ENCODE measurements at places on chromosomes 4 and X.

DNA sequence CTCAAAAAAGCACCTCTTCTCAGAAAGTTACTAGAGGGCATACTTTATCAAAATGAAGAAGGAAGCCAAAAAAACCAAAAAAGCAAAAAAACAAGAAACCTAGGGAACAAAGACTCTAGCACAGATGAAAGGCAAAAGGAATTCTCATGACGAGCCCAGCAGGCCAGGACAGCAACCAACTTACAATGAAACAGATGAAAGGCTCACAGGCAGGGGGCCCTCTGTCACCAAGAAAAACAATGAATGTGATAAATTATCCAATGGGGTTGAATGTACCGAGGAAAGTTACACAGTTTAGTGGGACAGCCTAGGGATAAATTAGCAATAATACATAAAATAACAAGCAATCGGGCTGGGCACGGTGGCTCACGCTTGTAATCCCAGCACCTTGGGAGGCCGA, 79.0 kb downstream of the GPR82 start:
- no peak for DNase-seq

DNA sequence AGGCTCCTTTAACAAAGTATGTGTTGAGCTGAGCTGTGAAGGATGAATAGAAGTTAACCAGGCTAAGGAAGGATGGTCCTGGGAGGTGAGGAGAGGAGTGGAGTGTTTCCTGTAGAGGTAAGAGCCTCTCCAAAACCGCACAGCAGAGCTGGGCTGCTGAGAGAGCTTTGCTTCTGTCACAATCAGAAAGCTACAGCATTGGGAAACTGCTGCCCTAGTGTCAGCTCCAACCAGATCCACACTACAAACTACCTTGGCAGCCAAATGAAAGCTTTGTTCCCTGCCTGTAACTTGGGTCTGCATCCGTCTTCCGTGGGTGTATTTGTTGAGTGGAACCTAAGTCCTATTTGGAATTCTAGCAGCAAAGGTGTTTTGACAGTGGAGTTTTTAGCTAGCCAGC, 91.8 kb downstream of the REPS2 start:
- no peak for DNase-seq

- DNase-seq, result no peak
Measured at GRCh38 chrX:19627081-19627480, 111.8 kb upstream of the MAP3K15 start.

DNA sequence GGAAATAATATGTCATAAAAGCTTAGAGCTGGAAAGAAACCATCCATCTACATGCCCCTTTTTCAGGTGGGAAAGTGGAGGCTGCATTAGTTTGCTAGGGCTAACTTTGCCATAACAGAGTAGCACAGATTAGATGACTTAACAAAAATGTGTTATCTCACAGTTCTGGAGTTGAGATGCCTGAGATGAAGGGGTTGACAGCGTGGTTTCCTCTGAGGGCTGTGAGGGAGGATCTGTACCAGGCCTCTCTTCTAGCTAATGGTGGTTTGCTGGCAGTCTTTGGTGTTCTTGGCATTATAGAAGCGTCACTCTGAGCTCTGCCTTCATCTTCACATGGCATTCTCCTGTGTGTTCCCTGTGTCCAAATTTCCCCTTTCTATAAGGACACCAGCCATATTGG, 2.4 kb downstream of the CHRNA9 start:
- DNase-seq, result no peak

- DNase-seq, result no peak
Measured at GRCh38 chr4:2716236-2716635, 39.9 kb downstream of the TNIP2 start.

- no peak for DNase-seq
Measured at GRCh38 chr4:190019023-190019858, 7.8 kb downstream of the FRG2 start.

DNA sequence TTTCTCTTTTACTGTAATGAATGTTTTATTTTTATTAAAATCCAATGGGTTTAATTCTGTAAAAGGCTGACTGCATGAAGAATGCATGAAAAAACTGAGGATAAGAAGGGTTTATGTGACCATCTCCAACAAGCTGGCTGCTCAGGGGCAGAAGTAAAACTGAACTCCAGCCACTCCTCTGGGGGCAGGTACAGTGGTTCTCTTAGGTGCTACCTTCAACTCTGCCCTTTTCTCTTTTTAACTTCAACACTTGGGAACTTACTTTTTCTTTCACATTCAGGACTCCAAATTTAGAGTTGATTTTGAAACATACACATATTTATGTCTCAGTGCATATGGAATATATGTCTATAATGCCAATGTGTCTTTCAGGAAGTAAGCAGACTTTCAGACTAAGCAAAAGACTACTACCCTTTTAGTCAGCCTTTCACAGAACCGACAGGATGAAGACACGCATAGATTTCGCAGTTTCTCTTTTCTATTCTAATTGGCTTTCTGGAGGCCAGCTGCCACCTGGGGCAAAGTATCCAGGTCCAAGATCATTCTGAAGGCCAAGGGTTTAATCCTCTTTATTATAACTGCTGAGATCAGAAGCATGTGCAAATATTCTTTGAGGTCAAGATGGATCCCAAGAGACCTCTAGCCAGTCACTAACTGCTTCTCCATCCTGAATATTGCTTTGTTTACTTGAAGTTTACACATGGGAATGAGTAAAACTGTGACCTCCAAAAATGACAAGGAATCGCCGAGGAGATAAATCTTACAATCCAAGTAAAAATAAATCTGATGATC, 30.7 kb downstream of the HS3ST1 start:
- no peak for DNase-seq

- DNase-seq, result no peak
Measured at GRCh38 chr4:89434364-89434988, 126.9 kb upstream of the GPRIN3 start.

- no peak for DNase-seq
Measured at GRCh38 chr4:7630568-7631287, 196.0 kb upstream of the PSAPL1 start.

- no peak for DNase-seq
Measured at GRCh38 chrX:16239211-16239610, 71.9 kb downstream of the MAGEB17 start.

DNA sequence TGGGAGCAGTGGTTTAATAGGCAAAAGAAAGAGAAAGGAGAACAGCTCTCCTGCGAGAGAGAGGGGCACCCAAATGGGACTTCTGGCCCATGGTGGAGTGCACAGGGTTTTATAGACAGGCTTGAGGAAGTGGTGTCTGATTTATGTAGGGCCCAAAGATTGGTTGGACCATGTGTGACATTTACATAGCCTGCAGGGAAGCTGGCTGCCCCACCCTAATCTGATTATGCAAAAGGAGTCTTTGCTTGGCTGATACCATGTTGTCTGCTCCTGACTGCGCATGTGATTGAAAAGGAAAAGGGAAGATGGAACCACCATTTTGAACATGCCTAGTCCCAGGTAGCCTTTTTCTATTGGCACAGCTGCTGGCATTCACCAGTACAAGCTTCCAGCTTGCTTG, 100.0 kb upstream of the DIPK2B start:
- no peak for DNase-seq

All from stimulated activated CD8-positive, alpha-beta memory T cell treated with anti-CD3 and anti-CD28 coated beads, Interleukin-7, amount 100 ng/mL, for 24 hours (primary cell).